Activated CD8-positive, alpha-beta memory T cell treated with anti-CD3 and anti-CD28 coated beads for 1 hour (primary cell): ENCODE measurements at places on chromosomes 7 and 10.

GRCh38 chr10:30116041-30116491, 56.7 kb upstream of the JCAD start:
- DNase-seq: no peak

DNA sequence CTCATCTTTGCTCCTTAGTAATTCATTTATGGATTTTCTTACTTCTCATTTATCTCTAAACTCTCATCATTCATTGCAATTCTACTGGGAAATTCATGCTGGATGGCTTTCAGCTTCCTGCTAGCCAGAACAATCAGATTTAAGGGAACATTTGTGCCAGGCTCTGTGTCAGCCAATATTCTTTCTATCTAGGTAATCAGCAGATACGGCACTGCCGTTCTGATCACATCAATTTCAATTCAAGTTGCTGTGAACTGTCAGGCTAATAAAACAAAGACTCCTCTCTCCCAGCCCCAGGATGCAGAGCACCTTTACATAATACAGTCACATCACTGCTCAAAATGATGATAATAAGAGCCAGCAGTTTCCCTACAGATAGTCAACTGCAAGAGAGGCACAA, 468.3 kb downstream of the SORCS1 start:
- no peak for DNase-seq

- DNase-seq: no peak
Measured at GRCh38 chr10:47276576-47277351, 23.2 kb upstream of the GDF10 start.

DNA sequence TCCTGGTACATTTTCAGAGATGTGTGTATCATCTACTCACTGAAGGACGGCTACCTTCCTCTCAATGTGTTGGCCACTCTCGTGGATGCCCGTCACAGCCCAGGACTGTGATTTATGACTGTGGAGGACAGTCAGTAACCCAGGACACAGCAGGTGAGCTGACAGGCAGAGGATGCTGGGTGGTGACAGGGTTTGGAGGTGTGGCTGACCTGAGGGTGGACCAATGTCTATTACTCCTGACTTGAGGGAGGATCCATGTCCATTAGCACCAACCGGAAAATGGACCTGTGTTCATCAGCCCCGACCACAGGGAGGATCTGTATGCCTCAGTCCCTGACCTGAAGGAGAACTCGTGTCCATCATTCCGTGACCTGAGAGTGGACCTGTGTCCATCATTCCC, 96.1 kb downstream of the ADCY1 start:
- DNase-seq: no peak

GRCh38 chr7:115040495-115040894, 118.6 kb downstream of the MDFIC start:
- DNase-seq: no peak
